ENCODE measurements at places on chromosomes 3 and 15. TPM values are rescaled to one million over a fixed set of nuclear protein-coding genes. Genes with fewer than 3 reads are reported as not detected.
A peak's percentile ranks its signal among the peaks of the same experiment; 100 is the strongest.

- DNase-seq, result no peak
Measured at GRCh38 chr3:184097556-184097955, 692 bp downstream of the HTR3E start.

- no peak for DNase-seq
Measured at GRCh38 chr15:45319472-45320214, 58.7 kb downstream of the GATM start.

Gene CEMIP
- total RNA-seq, result 7.1 TPM

GRCh38 chr3:146246526-146246925, 4.4 kb downstream of the PLSCR4 start:
- no peak for DNase-seq

Gene SST
- total RNA-seq, result 10.0 TPM

Gene MINAR1
- total RNA-seq, result 17.7 TPM

Gene FSTL1
- 66.6 TPM for total RNA-seq

DNA sequence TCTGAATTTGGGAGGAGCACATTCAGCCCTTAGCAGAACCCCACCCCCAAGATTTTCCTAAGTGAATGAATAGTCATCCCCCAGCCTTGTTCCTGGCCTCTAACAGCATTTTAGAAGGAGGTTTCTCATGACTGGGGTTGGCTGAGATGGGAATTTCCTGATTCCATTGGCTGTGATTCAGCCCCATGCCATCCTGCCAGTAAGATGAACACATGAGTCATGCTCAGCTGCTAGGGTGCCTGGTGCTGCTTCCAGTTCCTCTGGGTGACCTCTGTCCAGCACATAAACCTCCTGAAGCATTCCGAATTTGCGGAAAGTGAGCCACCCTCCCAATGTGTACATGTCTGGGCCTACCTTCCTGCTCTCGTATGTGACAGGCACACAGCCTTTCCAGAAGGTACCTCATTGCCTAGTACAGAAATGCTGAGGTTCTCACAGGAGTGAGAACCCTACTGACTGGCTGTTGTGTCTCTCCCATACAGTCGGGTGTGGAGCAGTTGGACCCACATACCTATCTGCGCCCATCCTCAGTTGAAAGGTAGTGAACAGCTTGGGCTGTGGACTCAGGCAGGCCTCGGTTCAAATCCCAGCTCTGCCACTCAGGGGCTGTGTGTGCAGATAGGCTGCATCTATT, 91.7 kb downstream of the APBA2 start:
- DNase-seq, result peak; percentile 80

Gene RBP2
- not detected for total RNA-seq

Gene CASR
- total RNA-seq, result 0.09 TPM

Gene SPINT1
- total RNA-seq, result 7.7 TPM

GRCh38 chr3:23202921-23203707, at the start of gene UBE2E2:
Gene UBE2E2, plus strand, starts transcription at chr3:23203327.
- DNase-seq, result peak; percentile 91

DNA sequence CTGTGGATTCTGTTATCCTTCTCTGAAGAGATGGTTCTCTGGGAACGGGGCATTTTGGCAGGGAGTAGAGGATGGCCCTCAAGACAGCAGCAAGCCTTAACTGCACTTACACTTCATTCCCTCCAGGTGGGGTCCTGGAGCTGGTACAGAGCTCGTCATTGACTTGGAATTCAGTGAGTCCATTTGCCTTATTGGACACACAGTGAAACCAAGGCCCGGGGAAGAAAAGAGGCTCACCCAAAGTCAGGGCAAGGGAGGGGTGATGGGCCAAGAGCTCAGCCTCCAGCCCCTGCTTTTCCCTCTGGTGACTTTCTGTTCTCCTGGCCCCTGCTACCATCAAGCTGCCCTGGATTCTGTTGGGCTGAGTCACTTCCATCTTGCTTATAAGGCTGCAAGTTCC, 125.6 kb downstream of the ETFA start:
- DNase-seq, result no peak

DNA sequence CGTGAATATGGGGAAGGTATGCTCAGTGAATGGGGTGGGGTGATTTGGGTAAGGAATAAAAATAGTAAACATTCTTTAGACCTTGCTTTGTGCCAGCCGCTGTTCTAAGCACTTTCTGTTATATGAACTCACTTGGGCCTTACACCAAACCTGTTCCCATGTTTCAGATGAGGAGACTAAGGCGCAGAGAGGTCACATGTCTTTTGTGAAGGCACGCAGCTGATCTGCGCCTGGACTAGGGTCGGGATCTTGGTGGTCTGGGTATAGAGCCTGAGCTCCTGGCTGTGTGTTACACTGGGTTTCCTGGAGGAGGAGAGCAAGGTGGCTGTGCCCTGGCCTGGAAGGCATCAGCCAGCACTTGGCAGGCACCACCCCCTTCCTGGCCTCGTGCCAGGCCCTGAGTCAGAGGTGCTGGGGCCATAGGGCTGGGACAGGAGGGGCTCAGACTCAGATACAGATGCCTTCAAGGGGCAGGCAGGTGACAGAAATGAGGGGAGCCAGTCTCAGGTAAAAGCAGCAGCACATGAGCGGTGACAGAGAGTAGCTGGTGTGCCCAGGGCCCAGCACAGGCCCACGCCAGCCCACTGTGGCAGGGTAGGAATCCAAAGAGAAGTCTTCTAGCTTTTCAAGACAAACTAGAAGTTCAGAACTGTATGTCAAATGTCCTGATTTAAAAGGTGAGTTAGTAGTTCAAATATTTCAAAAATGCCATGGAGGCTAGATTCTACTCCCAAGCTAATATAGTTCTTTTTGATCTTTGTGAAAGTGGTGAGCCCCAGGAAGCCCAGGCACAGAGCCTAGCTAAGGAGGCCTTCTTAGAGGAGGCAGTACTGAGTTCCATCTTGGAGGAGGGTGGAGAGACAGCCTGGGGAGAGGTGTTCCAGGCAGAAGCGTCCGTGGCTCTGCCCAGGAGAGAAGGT, 83.1 kb downstream of the DNAJB8 start:
- DNase-seq, result peak; percentile 66

DNA sequence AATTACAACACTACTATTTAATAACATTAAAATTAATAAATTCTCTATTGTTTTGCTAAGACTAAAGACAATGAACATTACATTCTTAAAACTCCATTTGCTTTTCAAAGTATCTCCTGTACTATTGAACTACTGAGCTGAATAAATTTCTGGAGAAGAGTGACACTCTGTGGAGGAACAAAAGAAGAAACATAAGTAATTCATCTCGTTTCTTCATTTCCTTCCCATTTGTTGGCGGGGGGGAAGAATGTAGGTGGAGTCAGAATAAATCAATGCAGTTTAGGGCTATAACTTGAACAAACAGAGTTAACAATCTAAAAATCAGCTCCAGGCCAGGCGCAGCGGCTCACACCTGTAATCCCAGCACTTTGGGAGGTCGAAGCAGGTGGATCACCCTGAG, 32.7 kb downstream of the EFHB start:
- no peak for DNase-seq

DNA sequence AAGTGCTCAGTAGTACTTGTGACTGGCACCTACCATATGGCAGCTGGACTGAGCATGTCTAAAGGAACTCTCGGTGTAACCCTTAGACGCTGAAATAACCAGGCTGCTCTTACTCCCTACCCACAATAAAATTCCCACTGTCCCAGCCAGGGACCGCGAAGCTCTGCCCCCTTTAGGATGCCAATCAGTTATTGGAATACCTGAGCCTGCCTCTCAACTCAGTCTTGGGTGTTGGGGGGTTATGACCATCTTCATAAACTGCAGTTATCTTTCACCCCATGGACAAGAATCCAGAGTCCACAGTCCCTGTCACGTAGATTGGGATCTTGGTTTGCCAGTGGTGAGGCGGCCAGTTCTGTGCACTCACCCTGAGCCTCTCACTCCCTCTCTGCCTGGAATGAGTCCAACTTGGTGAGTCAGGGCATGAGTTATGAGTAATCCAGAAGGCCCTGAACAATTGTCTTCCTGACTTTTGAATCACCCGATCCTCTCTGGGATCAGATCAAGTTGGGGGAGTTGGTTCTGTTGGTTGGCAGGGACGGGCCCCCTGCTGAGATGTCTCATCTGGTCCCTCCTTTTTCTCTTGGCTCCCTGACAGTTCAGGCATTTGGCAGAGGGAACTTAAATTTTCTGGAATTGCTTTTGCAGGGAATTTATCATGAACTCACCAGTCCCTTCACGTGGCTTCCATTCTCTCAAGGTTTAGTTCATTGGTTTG, 120.1 kb upstream of the UBE2E1 start:
- DNase-seq, result peak; percentile 75

GRCh38 chr15:87239582-87240230, 1016.8 kb downstream of the NTRK3 start:
- DNase-seq, result no peak

GRCh38 chr15:63981596-63982320, 64.5 kb downstream of the DAPK2 start:
- DNase-seq, result no peak

- DNase-seq, result no peak
Measured at GRCh38 chr15:69025320-69025719, 10.8 kb downstream of the NOX5 start.

Gene GOLGA6C
- not detected for total RNA-seq

DNA sequence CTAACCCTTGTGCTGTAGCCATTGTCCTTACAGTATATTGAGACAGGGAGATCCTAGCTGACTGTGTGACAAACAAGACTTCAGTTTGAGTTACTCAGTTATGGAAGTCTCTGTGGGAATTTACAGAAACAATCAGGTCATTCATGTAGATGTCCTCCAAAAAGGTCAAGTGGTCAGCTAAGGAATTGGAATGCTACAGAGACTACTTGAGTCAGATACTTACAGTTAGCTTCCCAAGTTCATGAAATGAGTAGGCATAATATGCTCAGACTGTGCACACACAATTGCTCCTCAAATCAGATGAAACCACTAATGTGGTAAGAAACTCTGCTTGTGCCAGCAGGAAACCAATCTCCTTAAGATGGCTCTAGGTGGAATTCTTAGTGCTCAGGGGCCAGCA, 985.7 kb downstream of the NSUN3 start:
- no peak for DNase-seq

Gene MIX23
- total RNA-seq, result 16.2 TPM

Gene APBA2
- 155 TPM for total RNA-seq

All from cerebellum (tissue), 4 donors.